GM04504 (cell line): ENCODE measurements at places on chromosomes 6 and 20.

DNA sequence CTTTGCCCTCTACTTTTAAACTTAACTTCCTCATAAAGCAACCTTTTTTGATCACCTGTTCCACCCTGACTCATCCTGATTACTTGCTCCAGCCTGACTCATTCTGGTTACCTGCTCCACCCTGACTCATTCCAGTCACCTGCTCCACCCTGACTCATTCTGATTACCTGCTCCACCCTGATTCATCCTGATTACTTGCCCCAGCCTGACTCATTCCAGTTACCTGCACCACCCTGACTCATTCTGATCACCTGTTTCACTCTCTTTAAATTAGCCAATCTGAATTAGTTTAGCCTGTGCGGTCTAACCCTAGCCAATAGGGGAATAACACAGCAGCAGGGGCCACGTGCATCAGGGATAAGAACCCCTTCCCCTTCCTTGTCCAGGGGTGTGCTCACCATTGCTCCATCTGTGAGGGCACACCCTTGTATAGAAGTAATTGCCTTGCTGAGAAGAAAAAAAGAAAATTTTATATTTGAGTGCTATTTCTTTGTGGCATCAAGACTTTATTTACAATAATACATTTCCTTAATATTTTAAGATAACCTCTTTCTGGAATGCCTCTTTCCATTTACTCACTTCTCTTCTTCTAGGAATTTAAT lies 17.9 kb downstream of the HLA-G start:
- DNase-seq: no peak

- peak; percentile 47 for DNase-seq
Measured at GRCh38 chr20:31894980-31895675, 24.7 kb downstream of the TTLL9 start.

DNA sequence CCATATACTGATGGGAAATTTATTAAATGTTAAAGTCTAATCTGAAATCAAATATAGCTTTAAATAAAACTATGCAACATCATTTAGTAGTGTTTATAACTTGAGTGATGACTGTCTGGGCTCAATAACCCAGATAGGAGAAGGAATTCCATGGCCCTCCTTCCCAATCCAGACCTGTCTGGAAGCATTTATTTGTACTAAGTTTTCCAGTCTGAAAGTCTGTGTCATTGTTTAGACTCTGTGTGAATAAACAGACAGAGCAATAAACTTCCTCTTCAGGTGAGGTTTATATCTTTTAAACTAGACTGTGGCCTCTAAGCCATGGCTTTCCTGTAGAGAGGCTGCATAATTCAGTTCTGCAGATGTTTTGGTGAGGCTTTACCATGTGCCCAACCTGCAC lies 176.4 kb downstream of the SOX4 start:
- no peak for DNase-seq

DNA sequence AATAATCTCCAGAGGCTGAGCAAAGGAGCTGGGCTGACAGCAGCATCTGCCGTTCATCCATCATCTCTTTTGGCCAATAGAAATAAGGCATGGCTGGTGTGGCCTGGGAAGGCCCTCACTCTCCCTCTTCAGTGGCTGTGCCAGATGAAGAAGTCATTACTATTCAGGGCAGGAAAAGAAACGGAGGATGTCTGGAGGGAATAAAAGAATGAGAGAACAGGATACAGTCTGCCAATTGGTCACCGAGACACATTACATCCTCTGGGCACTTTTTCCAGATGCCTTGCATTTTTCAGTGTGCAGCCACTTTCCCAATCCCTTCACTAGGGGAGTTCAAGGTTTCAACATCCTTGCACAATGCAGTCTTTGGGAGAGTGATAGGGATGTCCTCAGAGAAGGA lies 32.2 kb upstream of the VGLL2 start:
- no peak for DNase-seq

- no peak for DNase-seq
Measured at GRCh38 chr20:38871560-38871953, 54.7 kb upstream of the FAM83D start.

- no peak for DNase-seq
Measured at GRCh38 chr20:37673444-37673843, 20.4 kb upstream of the CTNNBL1 start.

DNA sequence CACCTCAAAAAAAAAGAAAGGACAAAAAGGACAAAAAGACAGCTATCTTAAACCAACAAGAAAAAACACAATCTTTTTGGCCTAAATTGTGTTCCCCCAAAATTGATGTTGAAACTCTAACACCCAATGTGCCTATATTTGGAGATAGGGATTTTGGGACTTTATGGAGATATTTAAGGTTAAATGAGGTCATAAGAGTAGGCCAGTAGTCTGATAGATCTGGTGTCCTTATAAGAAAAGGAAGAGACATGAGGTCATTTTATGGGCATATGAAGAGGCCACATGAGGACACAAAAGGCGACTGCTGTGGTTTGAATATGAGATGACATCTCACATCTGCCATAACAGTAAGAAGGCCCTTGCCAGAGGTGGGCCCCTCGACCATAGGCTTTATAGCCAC lies 49.5 kb downstream of the TRIM38 start:
- DNase-seq: no peak

GRCh38 chr6:164258421-164258820 lies 843.9 kb downstream of the QKI start:
- DNase-seq: no peak

GRCh38 chr6:38695227-38695900 lies 7.6 kb downstream of the GLO1 start:
- DNase-seq: no peak

DNA sequence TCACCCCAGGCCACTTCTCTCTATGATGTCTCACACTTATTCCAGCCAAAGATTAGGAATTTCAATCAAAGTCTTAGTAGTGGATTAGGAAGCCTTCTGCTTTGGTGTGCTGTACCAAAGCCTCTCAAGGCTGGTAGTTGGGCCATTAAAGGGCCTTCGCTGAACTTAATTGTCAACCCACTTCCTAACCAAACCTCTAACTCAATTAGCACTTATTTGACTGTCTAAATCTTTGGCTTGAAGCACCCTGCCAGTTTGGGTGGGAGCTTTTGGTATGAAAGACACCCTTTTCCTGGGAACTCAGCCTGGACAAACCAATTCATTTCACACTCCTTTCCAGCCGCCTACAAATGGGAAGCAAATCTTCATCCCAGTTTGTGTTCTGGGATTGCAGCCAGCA lies 81.5 kb downstream of the BMP2 start:
- DNase-seq: no peak

DNA sequence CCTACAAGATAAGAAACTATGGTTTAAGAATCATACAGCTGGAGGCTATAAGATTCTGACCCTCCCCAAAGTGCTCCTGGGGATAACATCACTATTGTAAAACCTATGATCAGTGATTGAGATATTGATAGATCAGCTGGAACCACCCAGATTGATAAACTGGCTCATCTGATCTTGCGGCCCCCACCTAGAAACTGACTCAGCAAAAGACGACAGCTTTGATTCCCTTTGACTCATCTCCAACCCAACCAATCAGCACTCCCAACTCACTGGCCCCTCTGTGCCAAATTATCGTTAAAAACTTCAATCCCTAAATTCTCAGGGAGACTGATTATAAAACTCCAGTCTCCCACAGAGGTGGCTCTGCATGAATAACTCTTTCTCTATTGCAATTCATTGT lies 106.4 kb downstream of the SCP2D1 start:
- DNase-seq: no peak

DNA sequence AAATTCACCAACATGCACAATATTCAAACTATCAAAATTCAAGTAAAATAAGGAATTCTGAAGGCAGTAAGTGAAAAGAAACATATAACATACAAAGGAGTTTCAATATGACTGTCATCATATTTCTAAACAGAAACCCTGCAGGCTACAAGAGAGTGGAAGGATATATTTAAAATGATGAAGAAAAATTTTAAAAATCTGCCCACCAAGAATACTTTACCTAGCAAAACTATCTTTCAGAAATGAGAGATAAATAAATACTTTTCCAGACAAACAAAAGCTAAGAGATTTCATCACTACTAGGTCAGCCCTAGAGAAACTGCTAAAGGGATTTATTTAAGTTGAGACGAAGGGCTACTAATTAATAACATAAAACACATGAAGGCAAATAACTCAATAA lies 73.8 kb upstream of the MANEA start:
- DNase-seq: no peak

DNA sequence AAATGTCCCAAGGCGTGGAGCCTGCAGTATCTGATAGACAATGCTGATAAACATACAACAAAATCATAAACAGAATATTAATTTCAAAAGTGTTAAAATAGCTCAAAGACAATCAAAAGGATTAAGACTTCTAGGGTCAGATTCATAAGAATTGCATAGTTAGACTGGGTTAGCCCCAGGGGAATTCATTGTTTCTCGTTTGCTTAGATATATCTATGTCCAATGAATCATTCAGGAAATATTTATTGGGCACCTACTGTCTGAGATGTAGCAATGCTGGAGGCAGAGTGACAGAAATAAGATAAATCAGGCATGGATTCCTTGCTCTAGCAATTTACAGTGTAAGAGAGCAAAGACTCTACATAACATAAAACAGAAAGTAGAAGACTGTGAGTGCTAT lies 124.4 kb upstream of the PRL start:
- DNase-seq: no peak

- peak; percentile 53 for DNase-seq
Measured at GRCh38 chr6:27188885-27189418, 58.5 kb upstream of the PRSS16 start.

DNA sequence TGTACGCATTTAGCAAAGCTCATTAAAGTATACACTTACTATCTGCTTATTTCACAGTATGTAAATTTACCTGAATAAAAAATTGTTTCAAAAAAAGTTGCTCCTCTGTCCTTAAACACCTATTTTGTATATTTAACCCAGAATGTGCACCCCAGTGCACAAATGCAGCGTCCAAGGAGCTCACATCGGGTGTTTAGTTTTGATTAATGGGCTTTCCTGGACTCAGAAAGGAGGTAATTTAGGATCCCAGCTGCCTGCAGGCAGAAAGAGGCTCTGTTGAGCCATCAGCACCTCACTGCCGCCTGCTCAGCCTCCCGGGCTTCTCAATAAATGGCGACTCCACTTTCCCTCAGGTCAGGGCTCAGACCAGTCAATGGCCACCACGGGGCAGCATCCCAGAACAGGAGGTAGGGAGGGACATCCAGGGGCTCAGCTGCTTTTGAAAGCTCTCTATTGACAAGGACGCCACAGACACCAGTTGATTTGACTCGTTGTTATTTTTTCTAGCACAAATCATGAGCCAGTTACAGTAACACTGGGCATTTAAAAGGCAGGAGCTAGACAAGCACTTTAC lies 70.2 kb upstream of the TBC1D7 start:
- no peak for DNase-seq

DNA sequence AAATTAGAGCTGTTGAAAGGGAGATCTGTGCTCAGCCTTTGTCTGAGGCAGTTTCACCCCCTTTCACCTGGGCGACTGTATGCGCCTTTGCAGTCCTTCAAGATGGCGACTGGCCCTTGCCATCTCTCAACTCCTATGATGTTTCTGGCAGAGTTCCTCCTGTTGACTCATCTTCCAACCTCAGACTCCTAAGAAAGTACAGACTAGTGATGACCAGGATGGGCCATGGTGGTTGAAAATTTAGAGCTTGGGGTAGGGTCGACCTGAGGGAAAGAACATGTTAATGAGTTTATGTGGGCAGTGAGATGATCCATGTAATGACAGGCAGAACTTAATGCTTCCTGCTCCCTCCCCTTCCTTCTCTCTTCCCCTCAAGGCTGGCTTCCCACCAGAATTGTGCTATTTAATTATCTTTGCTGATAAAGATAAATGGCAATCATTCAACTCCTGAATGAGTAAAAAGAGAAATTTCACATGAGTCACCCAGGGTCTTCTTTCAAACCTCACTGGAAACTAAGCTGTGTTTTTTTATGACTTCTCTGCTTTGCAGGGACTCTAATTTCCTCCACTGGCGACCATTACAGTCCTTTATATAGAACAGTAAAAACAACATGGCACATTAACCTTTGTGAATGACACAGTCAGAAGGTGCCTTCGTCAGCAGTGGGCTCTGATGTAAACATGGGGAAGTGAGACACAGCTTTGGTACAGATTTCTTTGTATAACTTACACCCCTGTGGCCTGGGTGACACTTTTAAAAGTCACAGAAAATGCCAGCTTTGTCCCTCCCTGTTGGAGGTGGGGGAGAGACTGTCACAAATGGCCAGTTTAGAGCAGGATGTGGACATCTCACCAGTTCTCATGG lies 103.5 kb downstream of the SCP2D1 start:
- DNase-seq: no peak

- no peak for DNase-seq
Measured at GRCh38 chr6:84332139-84333034, 104.9 kb upstream of the CEP162 start.

DNA sequence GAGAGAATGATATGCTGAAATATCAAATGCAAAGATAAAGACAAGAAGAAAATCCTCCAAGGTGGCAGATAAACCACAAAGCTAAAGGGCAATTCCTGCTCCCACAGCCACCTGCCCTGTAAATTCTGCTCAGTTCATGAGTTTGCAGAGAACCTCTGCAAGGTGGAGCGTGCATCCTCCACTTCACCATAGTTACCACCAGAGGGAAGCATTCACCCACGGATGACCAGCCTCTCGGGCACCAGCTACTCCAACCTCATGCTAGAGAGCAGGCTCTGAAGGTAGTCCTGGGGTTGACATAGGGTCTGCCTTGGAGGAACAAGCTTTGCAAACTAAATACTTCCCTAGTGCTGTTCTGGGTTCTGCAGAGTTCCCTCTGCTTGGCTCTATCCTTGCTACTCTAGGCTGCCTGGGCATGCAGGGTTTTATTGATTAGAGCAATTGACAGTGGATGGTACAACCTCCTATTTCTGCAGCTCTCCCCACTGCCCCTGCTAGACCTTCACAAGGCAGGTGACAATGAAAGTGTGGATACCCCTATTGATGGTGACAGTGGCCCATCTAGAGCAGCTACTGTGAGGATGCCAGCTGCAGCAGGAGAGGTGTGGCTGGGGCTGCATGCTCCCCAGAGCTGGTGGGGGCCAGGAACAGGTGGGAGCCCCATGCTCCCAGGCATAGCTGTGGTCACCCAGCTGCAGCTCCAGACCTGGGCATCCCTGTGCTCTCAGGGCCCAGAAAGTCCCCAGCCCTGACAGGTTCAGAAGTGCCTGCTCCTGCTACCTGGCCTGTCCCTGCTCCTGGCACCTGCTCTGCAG lies 51.1 kb downstream of the GGTLC1 start:
- DNase-seq: peak; percentile 14

GRCh38 chr20:58233881-58234528 lies 5.6 kb upstream of the ANKRD60 start:
- no peak for DNase-seq

GRCh38 chr20:57392512-57393271 lies 1.5 kb downstream of the RBM38 start:
- no peak for DNase-seq
